ENCODE measurements at places on chromosomes 4 and X. TPM values are rescaled to one million over a fixed set of nuclear protein-coding genes. Genes with fewer than 3 reads are reported as not detected.

ASMT gene
- 0.41 TPM for total RNA-seq

- no peaks in the 10 kb centered on the region for H3K4me1 ChIP-seq
- no peak for DNase-seq
- no peak overlapping the region for H3K27ac ChIP-seq
Observed at GRCh38 chr4:111127841-111128240, 505.0 kb upstream of the PITX2 start.

DNA sequence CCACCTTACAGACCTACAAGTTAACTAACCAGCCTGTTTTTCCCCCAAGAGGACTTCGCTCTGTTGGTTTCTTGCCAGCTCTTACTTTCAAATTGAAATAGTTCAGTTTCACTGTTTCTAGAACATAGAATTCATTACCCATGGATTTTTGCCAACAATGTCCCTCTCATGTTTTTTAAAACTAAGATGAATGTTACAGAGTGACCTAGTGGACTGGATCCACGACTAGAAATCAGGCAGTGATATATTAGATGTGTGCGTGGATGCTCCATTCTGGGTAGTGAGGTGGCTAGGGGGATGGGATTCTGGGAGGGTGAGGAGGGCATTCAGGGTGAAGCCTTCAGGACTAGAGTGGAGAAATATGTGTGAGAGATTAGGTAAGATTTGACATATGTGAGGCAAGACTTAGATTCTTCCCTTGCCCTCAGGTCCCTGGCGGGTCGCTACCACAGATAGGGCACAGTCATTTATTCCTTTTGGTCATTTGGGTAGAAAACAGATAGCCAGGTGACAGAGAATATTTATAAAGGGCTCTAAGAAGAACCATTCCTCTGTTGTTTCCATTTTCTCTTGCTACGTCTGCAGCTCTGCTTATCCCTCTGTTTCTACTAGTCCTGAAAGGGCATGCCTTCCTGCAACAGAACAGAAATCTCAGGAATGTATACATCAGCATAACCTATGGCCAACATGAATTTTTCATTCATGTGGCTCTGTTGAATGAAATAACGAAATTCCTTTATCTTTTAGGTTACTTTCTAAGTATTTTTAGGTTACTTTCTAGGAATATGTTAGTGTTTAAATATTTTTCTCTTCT lies 15.4 kb upstream of the JADE1 start:
- no peaks in the 10 kb centered on the region for H3K27me3 ChIP-seq
- H3K27ac ChIP-seq: no peak overlapping the region
- no peak for DNase-seq
- H3K4me3 ChIP-seq: no peak overlapping the region
- no peaks in the 10 kb centered on the region for H3K36me3 ChIP-seq
- H3K4me1 ChIP-seq: no peaks in the 10 kb centered on the region

- no peak overlapping the region for H3K27ac ChIP-seq
- no peaks in the 10 kb centered on the region for H3K27me3 ChIP-seq
- no peak overlapping the region for H3K4me3 ChIP-seq
- H3K4me1 ChIP-seq: no peaks in the 10 kb centered on the region
Observed at GRCh38 chr4:100576570-100576969, 58.7 kb upstream of the EMCN start.

DNA sequence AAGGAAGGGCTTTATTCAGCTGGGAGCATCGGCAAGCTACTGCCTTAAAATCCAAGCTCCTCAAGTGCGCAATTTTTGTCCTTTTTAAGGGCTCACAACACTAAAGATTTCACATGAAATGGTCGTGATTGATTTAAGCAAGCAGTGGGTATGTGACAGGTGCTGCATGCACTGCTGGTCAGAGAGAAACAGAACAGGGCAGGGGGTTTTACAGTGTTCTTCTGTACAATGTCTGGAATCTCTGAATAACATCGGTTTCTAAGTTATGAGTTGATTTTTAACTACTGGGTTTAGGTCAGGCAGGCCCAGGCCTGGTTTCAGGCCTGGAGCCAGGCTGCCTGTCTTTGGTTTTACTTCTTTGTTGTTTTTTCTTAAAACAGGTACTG lies 6.0 kb downstream of the UGT2B17 start:
- no peak for DNase-seq
- no peaks in the 10 kb centered on the region for H3K4me1 ChIP-seq
- H3K27ac ChIP-seq: no peak overlapping the region
- H3K36me3 ChIP-seq: no peaks in the 10 kb centered on the region
- no peaks in the 10 kb centered on the region for H3K27me3 ChIP-seq
- H3K4me3 ChIP-seq: no peak overlapping the region

- H3K4me1 ChIP-seq: no peaks in the 10 kb centered on the region
- H3K27me3 ChIP-seq: no peaks in the 10 kb centered on the region
- no peak overlapping the region for H3K4me3 ChIP-seq
Observed at GRCh38 chrX:21524008-21524407, 134.1 kb downstream of the KLHL34 start.

GRCh38 chr4:179750374-179750773 lies 2308.1 kb upstream of the AGA start:
- H3K4me3 ChIP-seq: no peak overlapping the region
- no peaks in the 10 kb centered on the region for H3K36me3 ChIP-seq
- no peaks in the 10 kb centered on the region for H3K27me3 ChIP-seq
- no peaks in the 10 kb centered on the region for H3K4me1 ChIP-seq

GRCh38 chrX:131792356-131792749 lies 230.7 kb upstream of the STK26 start:
- peaks cover 11% of the 10 kb centered on the region for H3K36me3 ChIP-seq
- H3K27me3 ChIP-seq: no peaks in the 10 kb centered on the region
- H3K4me1 ChIP-seq: no peaks in the 10 kb centered on the region
- no peak overlapping the region for H3K27ac ChIP-seq

GRCh38 chr4:54709400-54709799 lies 51.6 kb downstream of the KIT start:
- no peak for DNase-seq
- no peak overlapping the region for H3K27ac ChIP-seq
- H3K36me3 ChIP-seq: no peaks in the 10 kb centered on the region
- peaks cover 12% of the 10 kb centered on the region for H3K4me1 ChIP-seq
- H3K27me3 ChIP-seq: peaks cover 1% of the 10 kb centered on the region

VCX gene
- not detected for total RNA-seq

DNA sequence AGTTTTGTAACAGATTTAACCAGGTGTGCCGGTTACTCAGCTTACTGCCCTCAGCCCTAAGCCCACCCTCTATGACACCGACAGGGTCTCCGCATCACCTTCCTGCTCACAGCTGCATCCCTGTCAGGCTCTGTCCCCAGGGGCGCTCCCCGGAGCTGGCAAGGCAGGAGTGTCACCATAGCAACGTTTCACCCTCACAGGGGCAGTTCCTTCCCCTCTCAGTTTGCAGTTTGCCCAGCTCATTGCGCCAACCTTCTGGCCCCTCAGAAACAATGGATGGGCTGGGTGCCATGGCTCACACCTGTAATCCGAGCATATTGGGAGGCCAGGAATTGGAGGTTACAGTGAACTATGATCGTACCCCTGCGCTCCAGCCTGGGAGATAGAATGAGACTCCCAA lies 42.6 kb downstream of the RGS12 start:
- H3K27ac ChIP-seq: no peak overlapping the region
- DNase-seq: no peak
- no peaks in the 10 kb centered on the region for H3K36me3 ChIP-seq
- H3K4me3 ChIP-seq: no peak overlapping the region

DNA sequence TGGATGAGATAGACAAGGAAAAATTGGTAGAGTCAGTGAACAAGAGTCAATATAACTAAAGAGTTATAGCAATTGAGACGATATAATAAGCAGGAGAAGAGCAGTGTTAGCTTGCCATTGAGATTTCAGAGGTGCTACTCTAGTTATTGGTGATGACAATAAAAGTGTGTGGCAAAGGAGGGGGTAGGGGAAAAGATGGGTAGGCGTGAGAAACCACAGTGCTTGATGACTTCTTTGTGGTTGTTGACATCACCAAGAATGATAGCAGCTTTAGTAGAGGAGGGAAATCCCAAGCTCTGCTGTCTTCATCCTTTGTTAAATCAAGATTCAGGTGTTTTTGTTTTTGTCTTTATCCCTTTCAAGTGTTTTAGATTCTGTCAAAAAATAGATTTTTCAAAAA lies 179.9 kb upstream of the PPP3CA start:
- no peak overlapping the region for H3K4me3 ChIP-seq
- peak; percentile 89 for DNase-seq
- peaks cover 2% of the 10 kb centered on the region for H3K36me3 ChIP-seq
- peaks cover 38% of the 10 kb centered on the region for H3K27me3 ChIP-seq

DNA sequence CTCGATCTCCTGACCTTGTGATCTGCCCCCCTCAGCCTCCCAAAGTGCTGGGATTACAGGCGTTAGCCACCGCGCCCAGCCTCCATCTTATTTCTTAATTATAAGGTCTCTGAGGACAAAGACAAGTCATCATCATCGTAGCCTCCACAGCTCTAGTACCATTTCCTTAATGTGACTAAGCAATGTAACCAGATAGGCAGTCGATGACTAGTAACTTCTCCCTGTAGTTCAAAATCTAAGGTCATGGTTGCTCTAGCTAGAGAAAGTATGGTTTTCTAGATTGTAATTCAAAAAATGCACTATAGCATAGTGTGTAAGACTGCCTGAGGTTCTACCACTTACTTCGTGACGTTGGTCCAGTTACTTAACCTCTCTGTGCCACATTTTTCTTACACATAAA lies 6.9 kb downstream of the SLC39A8 start:
- no peak for DNase-seq
- H3K27me3 ChIP-seq: no peaks in the 10 kb centered on the region
- H3K4me3 ChIP-seq: no peak overlapping the region
- H3K4me1 ChIP-seq: peaks cover 76% of the 10 kb centered on the region
- peaks cover 58% of the 10 kb centered on the region for H3K36me3 ChIP-seq

DNA sequence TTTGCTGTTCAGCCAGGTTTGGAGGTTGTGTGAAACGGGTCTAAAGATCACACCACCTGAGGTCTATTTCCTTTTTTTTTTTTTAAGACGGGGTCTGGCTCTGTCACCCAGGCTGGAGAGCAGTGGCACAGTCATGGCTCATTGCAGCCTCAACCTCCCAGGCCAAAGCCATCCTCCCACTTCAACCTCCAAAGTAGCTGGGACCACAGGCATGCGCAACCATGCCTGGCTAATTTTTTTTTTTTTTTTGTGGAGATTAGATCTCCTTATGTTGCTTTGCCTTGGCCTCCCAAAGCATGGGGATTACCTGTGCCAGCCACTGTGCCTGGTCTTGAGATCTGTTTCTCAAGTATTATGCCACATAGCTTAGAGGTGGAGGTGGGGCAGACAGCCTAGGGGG lies 49.2 kb upstream of the ELOVL6 start:
- no peaks in the 10 kb centered on the region for H3K4me1 ChIP-seq
- no peaks in the 10 kb centered on the region for H3K36me3 ChIP-seq
- peaks cover 8% of the 10 kb centered on the region for H3K27me3 ChIP-seq
- H3K27ac ChIP-seq: no peak overlapping the region
- no peak for DNase-seq

FAM200B gene
- total RNA-seq: 11.1 TPM

GRCh38 chr4:185304944-185305690 lies 90.6 kb downstream of the LRP2BP start:
- H3K27me3 ChIP-seq: no peaks in the 10 kb centered on the region
- H3K36me3 ChIP-seq: peaks cover 2% of the 10 kb centered on the region
- H3K4me3 ChIP-seq: no peak overlapping the region
- no peak overlapping the region for H3K27ac ChIP-seq
- DNase-seq: peak; percentile 51
- H3K4me1 ChIP-seq: peaks cover 3% of the 10 kb centered on the region

FAM184B gene
- total RNA-seq: not detected

- H3K27ac ChIP-seq: peak overlapping the region; percentile 99
- H3K27me3 ChIP-seq: no peaks in the 10 kb centered on the region
- H3K4me3 ChIP-seq: peak overlapping the region; percentile 77
- peaks cover 71% of the 10 kb centered on the region for H3K4me1 ChIP-seq
Observed at GRCh38 chrX:45758319-45758718, 557.6 kb upstream of the DIPK2B start.

CLNK gene
- 0.18 TPM for total RNA-seq

STARD8 gene
- 0.36 TPM for total RNA-seq

XG gene
- not detected for total RNA-seq

TMPRSS11E gene
- total RNA-seq: not detected

DNA sequence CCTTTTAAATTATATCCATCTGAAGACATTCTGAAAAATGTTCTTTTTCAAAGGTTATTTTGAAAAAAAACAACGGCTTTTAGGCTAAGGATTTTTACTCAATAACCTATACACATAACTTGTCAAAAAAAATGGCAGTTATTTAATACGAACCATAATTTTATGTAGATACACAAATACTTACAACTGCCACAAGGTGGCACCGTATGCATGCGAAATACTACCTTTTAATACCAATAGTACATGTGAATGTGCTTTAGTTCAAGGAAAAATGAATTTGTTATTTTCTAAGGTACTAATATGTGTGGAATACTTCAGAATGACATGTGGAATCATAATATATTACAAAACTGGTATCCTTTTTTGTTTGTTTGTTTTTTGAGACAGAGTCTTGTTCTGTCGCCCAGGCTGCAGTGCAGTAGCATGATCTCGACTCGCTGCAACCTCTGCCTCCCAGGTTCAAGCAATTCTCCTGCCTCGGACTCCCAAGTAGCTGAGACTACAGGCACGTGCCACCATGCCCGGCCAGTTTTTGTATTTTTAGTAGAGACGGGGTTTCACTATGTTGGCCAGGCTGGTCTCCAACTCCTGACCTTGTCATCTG lies 4.6 kb upstream of the MAD2L1 start:
- peaks cover 7% of the 10 kb centered on the region for H3K36me3 ChIP-seq
- no peaks in the 10 kb centered on the region for H3K27me3 ChIP-seq
- H3K4me1 ChIP-seq: peaks cover 23% of the 10 kb centered on the region
- H3K27ac ChIP-seq: no peak overlapping the region
- no peak overlapping the region for H3K4me3 ChIP-seq
- DNase-seq: peak; percentile 70

DDX60 gene
- 18.6 TPM for total RNA-seq

DDIT4L gene
- 0.95 TPM for total RNA-seq

- H3K4me3 ChIP-seq: no peak overlapping the region
- no peak for DNase-seq
- no peaks in the 10 kb centered on the region for H3K4me1 ChIP-seq
- no peaks in the 10 kb centered on the region for H3K36me3 ChIP-seq
- no peak overlapping the region for H3K27ac ChIP-seq
Observed at GRCh38 chrX:8688776-8689175, 43.2 kb downstream of the ANOS1 start.

GRCh38 chrX:39396358-39396995 lies 595.2 kb downstream of the MID1IP1 start:
- no peaks in the 10 kb centered on the region for H3K36me3 ChIP-seq
- no peak overlapping the region for H3K4me3 ChIP-seq
- no peaks in the 10 kb centered on the region for H3K27me3 ChIP-seq
- no peak overlapping the region for H3K27ac ChIP-seq

TRO gene
- total RNA-seq: 4.0 TPM

- peak within 1 kb of the TSS; percentile 78 for H3K4me3 ChIP-seq
- H3K27me3 ChIP-seq: peaks cover 48% of the 10 kb centered on the region
- H3K36me3 ChIP-seq: no peaks in the 10 kb centered on the region
- peaks cover 7% of the 10 kb centered on the region for H3K4me1 ChIP-seq
- DNase-seq: no peak
- peak within 1 kb of the TSS; percentile 37 for H3K27ac ChIP-seq
Observed at GRCh38 chr4:155666344-155667221, at the start of gene GUCY1A1. Gene GUCY1A1 (plus strand): TSS chr4:155666848. CDS start chr4:155696868, 30,020 bp downstream.

GRCh38 chr4:113682730-113683537 lies 78.6 kb downstream of the CAMK2D start:
- peaks cover 66% of the 10 kb centered on the region for H3K4me1 ChIP-seq
- H3K36me3 ChIP-seq: peaks cover 71% of the 10 kb centered on the region
- peak overlapping the region; percentile 94 for H3K27ac ChIP-seq
- no peaks in the 10 kb centered on the region for H3K27me3 ChIP-seq
- H3K4me3 ChIP-seq: peak overlapping the region; percentile 54
- DNase-seq: peak; percentile 92

Measured in activated CD8-positive, alpha-beta T cell treated with anti-CD3 and anti-CD28 coated beads for 36 hours (primary cell).